ENCODE measurements at places on chromosomes 12 and 14. TPM values are rescaled to one million over a fixed set of nuclear protein-coding genes. Genes with fewer than 3 reads are reported as not detected.
A peak's percentile ranks its signal among the peaks of the same experiment; 100 is the strongest.

DNA sequence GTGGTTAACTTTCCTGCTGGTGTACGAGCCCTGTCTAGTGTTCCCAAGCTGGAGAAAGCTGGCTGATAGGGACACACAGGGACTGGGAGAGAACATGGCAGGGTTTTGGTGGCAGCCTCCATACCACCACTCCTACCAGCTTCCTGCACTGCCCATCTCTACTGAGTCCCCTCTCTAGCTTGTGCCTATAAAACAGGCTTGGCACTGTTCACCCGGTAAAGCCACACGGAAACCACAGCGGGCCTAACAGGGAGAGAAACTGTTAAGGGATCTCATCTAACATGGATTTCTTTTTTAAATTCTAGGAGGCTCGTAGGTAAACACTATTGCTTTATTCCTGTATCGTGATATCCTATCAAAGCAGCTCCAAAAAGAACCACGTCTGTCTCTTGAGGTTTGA, 204.7 kb downstream of the TTC7B start:
- no peak for DNase-seq
- no peaks in the 10 kb centered on the region for H3K4me1 ChIP-seq
- H3K4me3 ChIP-seq, result no peak overlapping the region
- no peak overlapping the region for H3K27ac ChIP-seq

DNA sequence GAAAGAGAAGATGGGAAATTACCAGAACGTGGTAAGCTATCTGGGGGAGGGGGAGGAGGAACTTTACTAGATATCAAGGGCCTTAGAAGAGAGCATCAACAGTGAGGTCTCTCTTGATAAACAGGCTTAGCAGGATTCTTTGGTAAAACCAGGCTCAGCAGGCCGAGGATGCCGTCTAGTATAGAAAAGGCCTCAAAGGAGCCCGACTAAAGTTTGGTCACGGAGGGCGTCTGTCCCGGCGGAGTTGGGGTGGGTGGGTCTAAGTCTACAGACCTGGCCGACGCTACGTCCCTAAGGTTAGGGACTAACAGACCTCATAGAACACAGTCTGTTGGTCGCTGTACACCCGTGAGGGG, 538 bp upstream of the TIGAR start:
- peak overlapping the region; percentile 90 for H3K4me3 ChIP-seq
- peaks cover 2% of the 10 kb centered on the region for H3K36me3 ChIP-seq
- peaks cover 31% of the 10 kb centered on the region for H3K4me1 ChIP-seq
- no peak for DNase-seq

GRCh38 chr14:58711382-58711781, 73.6 kb downstream of the DACT1 start:
- H3K4me3 ChIP-seq, result no peak overlapping the region
- no peaks in the 10 kb centered on the region for H3K27me3 ChIP-seq
- H3K27ac ChIP-seq, result no peak overlapping the region
- peaks cover 2% of the 10 kb centered on the region for H3K4me1 ChIP-seq
- no peak for DNase-seq

GRCh38 chr14:30053103-30053502, 125.5 kb upstream of the PRKD1 start:
- H3K4me3 ChIP-seq, result no peak overlapping the region
- DNase-seq, result no peak
- no peak overlapping the region for H3K27ac ChIP-seq
- no peaks in the 10 kb centered on the region for H3K4me1 ChIP-seq
- H3K36me3 ChIP-seq, result no peaks in the 10 kb centered on the region

GRCh38 chr14:44165286-44165685, 341.8 kb downstream of the FSCB start:
- no peaks in the 10 kb centered on the region for H3K4me1 ChIP-seq
- H3K27me3 ChIP-seq, result no peaks in the 10 kb centered on the region
- no peak overlapping the region for H3K27ac ChIP-seq
- no peaks in the 10 kb centered on the region for H3K36me3 ChIP-seq
- H3K4me3 ChIP-seq, result no peak overlapping the region

DNA sequence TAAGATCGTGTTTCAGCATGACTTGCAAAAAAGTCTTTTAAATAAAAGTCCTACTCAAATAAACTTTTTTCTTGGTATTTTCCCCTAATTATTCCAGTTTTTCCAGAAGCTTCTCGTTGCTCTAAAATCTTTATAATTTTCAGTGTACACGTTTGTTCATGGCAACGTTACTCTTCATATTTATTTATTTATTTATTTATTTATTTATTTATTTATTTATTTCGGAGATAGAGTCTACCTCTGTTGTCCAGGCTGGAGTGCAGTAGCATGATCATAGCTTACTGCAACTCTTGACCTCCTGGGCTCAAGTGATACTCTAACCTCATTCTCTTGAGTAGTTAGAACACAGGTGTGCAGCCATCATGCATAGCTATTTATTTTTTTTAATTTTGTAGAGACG, 438.3 kb upstream of the MDGA2 start:
- no peaks in the 10 kb centered on the region for H3K4me1 ChIP-seq
- H3K4me3 ChIP-seq, result no peak overlapping the region

GRCh38 chr14:92663049-92663448, 85.4 kb downstream of the LGMN start:
- peaks cover 78% of the 10 kb centered on the region for H3K36me3 ChIP-seq
- no peak overlapping the region for H3K4me3 ChIP-seq
- peaks cover 37% of the 10 kb centered on the region for H3K4me1 ChIP-seq
- H3K27me3 ChIP-seq, result no peaks in the 10 kb centered on the region
- DNase-seq, result no peak

DNA sequence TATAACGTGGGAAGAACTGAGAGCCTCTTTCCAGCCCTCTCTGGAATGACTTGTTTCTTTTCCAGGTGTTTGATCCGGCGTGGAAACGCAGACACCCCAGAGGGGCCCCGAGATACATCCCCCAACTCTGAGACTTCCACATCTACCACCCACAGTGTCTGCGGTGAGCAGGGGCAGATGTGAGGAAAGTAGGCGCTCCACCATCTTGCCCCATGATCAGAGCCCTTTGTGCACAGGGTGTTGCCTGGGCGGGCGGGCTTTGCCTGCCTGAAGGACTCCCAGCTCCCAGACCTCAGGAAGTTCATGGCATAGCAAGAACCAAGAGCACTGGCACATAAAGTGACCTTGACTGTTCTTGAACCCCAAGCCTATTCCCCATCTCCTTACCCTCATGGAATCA, 2.8 kb downstream of the CARMIL3 start:
- H3K4me3 ChIP-seq, result no peak overlapping the region
- peaks cover 12% of the 10 kb centered on the region for H3K27me3 ChIP-seq
- H3K27ac ChIP-seq, result no peak overlapping the region
- no peak for DNase-seq
- H3K4me1 ChIP-seq, result peaks cover 25% of the 10 kb centered on the region
- no peaks in the 10 kb centered on the region for H3K36me3 ChIP-seq

- H3K4me1 ChIP-seq, result no peaks in the 10 kb centered on the region
- no peaks in the 10 kb centered on the region for H3K36me3 ChIP-seq
- H3K4me3 ChIP-seq, result no peak overlapping the region
- H3K27ac ChIP-seq, result no peak overlapping the region
- no peak for DNase-seq
- peaks cover 13% of the 10 kb centered on the region for H3K27me3 ChIP-seq
Measured at GRCh38 chr12:115941362-115941761, 336.1 kb downstream of the MED13L start.

GRCh38 chr12:123931686-123932321, 40.8 kb downstream of the CCDC92 start:
- no peak overlapping the region for H3K27ac ChIP-seq
- H3K4me3 ChIP-seq, result peak overlapping the region; percentile 44
- H3K27me3 ChIP-seq, result peaks cover 16% of the 10 kb centered on the region
- DNase-seq, result peak; percentile 75
- peaks cover 3% of the 10 kb centered on the region for H3K36me3 ChIP-seq
- peaks cover 11% of the 10 kb centered on the region for H3K4me1 ChIP-seq

DNA sequence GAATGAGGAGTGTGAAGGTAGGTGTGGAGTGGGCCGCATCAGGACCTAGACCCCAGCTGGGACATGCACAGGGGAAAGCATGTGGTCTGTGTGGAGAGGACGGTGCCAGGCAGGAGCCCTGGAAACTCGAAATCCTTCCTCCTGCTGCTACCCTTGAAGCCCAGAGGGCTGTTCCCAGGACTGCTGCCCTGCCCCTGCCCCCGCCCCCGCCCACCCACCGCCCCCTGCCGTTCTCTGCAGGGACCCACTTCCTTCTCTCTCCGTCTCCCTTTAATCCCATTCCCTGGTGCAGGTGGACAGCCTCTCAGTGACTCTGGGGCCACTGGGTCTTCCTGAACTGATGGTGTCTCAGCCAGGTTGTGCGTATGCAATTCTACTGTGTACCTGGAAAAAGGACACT, 8.0 kb downstream of the ITFG2 start:
- no peak overlapping the region for H3K4me3 ChIP-seq
- H3K27ac ChIP-seq, result no peak overlapping the region
- DNase-seq, result no peak
- H3K4me1 ChIP-seq, result peaks cover 3% of the 10 kb centered on the region
- peaks cover 58% of the 10 kb centered on the region for H3K36me3 ChIP-seq

- DNase-seq, result no peak
- no peak overlapping the region for H3K4me3 ChIP-seq
- no peaks in the 10 kb centered on the region for H3K27me3 ChIP-seq
- H3K27ac ChIP-seq, result no peak overlapping the region
- no peaks in the 10 kb centered on the region for H3K4me1 ChIP-seq
Measured at GRCh38 chr14:44029933-44030332, 477.1 kb downstream of the FSCB start.

DNA sequence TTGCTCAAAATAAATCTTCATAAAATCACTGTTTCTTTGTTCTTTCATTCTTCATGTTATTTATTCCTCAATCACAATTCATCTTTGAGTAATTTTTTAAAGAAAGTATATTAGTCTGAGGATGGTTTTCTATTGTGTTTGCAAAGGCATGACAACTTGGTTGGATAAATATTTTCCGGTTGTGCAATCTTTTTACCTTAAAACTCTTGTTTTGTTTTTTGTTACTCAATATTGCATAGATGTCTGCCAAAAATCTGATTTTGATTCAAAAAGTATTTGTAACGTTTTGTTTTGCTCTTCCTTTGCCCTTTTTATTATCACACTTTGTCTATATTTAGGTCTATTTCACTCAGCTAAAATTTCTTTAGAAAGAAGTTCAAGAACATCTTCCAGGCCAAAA, 86.2 kb upstream of the SYT1 start:
- no peak overlapping the region for H3K27ac ChIP-seq
- no peak for DNase-seq
- no peaks in the 10 kb centered on the region for H3K36me3 ChIP-seq
- H3K4me1 ChIP-seq, result no peaks in the 10 kb centered on the region
- no peak overlapping the region for H3K4me3 ChIP-seq
- H3K27me3 ChIP-seq, result no peaks in the 10 kb centered on the region

DNA sequence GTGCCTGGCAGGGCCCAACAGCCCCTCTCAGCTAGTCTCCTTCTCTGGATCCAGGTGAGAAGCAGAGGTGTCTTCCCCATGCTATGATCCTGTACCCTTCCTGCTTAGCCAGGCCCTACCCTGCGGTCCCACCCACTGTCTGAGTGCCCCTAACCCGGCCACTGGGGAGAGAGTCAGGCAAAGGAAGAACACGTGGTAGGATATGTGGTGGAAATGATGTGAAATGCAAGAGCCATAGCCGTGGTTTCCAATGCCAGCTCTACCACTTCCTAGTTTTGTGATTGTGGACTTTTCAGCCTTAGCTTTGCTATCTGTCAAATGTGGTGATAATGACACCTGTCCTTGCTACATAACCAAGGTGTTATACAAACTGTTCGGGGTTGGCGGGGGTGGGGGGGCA, 15.8 kb downstream of the KRT2 start:
- no peak overlapping the region for H3K4me3 ChIP-seq
- H3K36me3 ChIP-seq, result no peaks in the 10 kb centered on the region
- H3K27ac ChIP-seq, result no peak overlapping the region
- H3K27me3 ChIP-seq, result peaks cover 18% of the 10 kb centered on the region

- H3K4me1 ChIP-seq, result peaks cover 9% of the 10 kb centered on the region
- no peaks in the 10 kb centered on the region for H3K27me3 ChIP-seq
Measured at GRCh38 chr12:94191023-94191422, 42.6 kb downstream of the PLXNC1 start.

- DNase-seq, result no peak
- H3K27ac ChIP-seq, result no peak overlapping the region
- H3K36me3 ChIP-seq, result no peaks in the 10 kb centered on the region
- H3K27me3 ChIP-seq, result no peaks in the 10 kb centered on the region
- H3K4me3 ChIP-seq, result no peak overlapping the region
- no peaks in the 10 kb centered on the region for H3K4me1 ChIP-seq
Measured at GRCh38 chr12:32987512-32987911, 90.9 kb upstream of the PKP2 start.

The CLEC4A gene
- 1.5 TPM for total RNA-seq

The CACNA2D4 gene
- 6.8 TPM for total RNA-seq

The HIF1A gene
- 175 TPM for total RNA-seq

The NUDT14 gene
- total RNA-seq, result 9.1 TPM

Data from activated CD4-positive, alpha-beta T cell treated with anti-CD3 and anti-CD28 coated beads, Interleukin-2, amount 10 ng/mL, durations not matched to agents 24 days and 14 days (primary cell).